Suprapubic skin (tissue), 4 donors: ENCODE measurements at places on chromosomes 4 and X.

DNA sequence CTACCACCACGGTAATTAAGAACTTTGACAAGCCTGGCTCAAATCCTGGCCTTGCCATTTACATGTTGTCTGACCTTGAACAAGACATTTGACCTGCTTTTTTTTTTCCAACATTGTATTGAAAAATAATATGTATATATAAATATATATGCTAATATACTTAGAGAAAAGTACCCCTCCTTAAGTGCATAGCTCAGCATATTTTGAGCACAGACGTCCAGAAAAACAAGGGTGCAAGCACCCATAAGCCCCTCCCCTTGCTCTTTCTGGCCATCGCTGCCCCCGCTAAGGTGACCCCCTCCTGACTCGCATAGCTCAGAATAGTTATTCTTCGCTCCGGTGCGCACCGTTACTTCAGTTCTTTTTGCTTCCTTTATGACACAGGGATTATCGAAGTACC, 742.0 kb upstream of the FRG1 start:
- no peak for DNase-seq

DNA sequence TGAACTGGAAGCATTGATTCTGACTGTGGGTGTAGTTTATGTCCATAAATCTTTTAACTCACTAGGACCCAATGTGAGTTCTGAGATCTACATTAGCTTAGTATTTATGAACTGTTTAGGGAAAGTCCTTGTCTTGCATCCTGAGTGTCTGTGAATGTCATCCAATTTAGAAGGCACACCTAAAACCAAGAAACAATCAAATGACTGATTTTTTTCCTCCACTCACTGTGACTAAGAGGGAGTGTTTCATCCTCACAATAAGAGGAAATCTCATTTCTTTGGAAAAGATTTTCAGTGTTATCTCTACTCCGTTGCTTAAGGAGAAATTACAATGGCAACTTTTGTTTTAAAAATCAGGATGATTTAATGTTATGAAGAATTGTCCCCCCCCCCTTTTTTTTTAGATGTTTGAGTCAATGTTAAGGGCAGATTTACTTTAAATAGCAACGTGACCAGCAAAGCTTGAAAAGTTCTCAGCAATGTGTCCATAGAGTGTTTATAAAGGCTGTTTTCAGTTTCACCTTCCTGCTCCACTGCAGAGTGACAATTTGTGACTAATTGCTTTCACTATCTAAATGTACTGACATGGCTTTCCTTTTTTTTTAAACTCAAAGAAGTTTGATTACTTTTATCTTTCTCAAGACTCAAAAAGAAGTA, 173.0 kb downstream of the SPCS3 start:
- no peak for DNase-seq

DNA sequence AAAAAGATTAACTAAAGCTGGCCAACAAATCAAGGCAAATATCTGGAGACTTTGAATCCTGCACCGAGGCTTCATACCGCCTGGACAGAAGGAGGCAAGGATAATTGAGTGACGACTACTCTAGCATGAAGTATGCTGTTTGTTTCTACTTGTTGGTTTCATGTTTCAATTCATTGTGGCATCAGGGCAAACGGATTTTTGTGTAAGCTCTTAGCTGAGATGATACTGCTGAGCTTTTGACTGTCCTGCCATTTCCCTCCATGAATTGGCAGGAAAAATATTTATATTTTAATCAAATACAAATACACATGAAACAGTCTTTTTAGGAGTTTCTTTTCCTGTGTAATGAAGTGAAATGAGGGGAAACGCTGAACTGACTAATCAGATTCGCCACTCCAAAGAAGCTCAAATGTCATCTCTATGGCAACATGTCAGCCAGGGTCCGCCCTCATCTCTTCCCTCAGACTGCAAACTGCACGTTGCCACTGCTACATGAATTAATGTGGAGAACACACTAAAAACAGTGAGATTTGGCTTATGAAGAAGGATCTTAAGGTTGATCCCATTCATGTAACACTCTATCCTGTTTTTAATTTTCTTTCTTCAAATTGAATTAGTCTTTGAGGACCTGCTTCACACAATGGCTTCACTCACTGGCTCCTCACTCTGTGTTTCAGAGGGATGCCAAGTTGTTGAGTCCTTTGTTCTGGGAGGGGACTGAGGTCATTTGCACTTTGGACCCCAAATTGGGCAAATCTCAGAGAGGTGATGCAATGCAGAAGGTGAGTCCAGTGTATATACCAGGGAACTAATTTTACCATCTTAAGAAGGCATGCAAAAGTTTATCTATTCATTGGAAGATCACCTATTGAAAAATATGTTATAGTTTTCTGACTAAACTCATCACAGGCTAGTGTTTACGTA, 149.6 kb upstream of the MID1 start:
- DNase-seq: no peak

DNA sequence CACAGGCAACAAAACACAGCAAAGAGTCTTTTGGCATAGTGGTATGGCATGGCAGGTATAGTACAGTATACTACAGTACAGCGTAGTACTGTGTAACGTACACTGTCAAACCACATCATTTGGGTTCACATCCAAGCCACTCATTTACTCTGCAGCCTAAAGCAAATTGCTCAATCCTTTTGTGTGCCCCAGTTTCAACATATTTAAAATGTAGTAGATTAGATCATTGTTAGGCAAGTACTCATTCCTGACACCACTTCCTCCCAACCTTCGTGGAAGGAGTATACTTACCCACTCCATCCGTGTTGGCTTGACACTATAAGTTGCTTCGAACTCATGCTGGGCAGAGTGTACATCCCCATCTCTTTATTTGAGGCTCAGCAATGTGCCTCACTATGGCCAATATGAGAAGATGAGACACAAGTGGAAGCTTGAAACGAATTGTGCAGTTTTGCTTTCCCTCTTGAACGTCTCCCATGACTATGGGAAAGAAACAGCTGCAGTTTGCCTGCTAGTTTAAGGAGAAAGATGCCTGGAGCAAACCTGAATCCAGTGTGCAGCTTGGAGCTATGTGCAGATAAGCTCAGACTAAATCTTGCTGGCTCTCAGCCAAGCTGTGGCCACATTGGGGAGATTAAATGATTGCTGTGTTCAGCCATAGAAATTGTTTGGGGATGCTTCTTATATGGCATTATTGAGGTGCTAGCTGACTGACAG, 85.7 kb upstream of the TBL1X start:
- no peak for DNase-seq

GRCh38 chr4:136283977-136284376, 1248.3 kb downstream of the PCDH18 start:
- no peak for DNase-seq

DNA sequence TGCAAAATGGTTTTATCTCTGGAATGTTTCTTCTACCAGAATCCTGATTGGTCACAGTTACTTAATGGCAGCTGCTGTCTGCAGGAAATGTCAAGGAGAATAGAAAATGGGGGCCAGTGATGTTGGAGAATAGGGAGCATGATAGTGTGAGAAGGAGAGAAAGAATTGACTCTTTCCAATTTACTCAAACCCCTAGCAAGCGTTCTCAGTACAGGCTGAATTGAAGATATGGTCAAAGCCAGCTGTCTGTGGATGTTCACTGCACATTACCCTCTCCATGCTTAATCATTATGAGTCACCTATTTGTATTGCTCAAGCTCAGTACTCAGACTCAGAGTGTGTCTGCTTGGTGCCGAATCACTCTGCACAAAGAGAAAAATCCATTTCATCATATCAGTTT, 57.8 kb upstream of the FAM47B start:
- no peak for DNase-seq

GRCh38 chr4:105978684-105979296, 83.5 kb downstream of the NPNT start:
- no peak for DNase-seq

DNA sequence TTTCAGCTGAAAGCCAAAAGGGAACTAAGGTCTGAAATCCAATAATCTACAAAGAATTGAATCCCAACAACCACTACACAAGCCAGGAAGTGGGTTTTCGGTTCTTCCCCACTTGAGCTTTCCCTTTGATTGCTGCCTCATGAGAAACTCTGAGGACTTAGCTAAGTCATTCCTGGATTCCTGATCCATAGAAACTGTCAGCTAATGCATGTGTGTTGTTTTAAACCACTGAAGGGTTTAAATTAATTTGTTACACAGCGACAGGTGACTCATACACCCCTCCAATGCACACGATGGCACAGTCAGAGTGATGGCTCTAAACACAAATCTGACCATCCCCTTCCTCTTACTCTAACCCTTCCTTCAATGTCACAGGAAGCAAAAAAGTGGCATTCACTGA, 282.9 kb downstream of the RAB28 start:
- DNase-seq: no peak

GRCh38 chrX:118152721-118153120, 36.1 kb upstream of the KLHL13 start:
- no peak for DNase-seq

DNA sequence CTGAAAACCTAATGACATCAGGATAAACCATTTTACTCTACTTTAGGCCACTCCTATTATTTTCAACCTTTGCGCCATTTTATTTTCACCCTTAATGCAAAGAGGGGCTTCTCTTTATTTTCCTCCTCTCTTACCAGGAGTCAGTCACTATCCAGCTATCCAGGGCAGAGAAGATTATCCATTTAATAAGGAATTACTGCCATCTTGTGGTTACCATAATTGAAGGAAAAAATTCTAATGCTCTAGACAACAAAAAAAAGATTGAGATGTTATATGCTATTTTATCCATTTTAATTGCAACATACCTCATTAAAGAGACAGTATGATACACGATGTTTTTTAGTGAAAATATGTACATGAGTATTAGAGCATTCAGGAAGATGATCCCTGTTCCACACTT, 514.5 kb upstream of the FAM241A start:
- no peak for DNase-seq

DNA sequence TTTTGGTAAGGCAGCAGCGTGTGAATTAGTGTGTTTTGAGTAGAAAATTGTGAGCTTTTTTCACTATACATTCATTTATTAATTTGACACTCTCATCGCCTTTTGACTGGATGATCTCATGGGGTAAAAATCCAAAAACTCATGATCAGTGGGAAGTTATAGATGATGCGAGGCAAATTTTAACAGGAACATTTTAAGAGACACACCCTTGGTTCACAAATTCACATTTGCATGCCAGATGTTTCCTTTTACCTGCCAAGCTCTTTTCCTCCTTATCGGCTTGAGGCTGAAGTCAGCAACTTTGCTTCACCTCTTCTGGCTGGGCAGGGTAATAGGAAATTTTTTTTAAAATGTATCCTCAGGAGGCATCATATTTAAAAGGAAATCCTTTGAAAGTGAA, 318.0 kb upstream of the HS3ST1 start:
- no peak for DNase-seq

- peak; percentile 67 for DNase-seq
Observed at GRCh38 chr4:2042204-2042946, 16.8 kb upstream of the NAT8L start.

GRCh38 chrX:68571292-68571609, 72.4 kb downstream of the YIPF6 start:
- DNase-seq: no peak

GRCh38 chrX:66625525-66625924, 13.4 kb downstream of the EDA2R start:
- DNase-seq: no peak

DNA sequence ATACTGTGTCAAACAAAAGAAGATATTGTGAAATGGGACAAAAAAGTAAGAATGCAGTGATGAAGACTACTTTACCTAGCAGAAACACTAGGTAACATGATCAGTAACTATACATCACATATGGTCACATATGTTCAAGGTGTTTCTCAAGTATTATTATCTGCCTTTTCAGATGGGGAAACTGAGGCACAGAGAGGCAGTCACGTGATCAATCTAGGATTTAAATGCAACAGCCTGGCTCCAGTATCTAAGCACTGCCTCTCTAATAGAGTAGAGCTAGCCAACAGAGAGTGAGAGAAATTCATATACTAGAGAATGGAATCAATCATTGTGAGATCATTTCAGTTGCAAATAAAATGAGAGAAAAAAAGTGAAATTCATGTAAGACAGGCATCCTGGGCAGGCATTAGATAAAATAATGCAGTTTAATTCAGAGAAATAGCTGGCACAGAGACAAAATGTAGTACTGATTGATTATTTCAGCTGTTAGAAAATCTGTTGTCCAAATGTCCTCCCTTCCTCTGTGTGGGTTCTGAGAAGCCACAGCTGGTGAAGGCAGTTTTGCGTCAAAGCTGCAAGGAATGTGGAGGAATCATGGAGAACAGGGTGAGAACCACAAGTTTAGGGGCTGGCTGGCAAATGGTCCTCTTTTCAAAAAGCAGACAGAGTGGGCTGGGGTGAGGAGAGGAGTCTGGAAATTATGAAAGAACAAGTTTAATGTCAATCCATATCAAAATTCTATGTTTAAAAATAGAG, 26.0 kb downstream of the SMIM43 start:
- DNase-seq: no peak
